Muscle of back (tissue), 13 donors: ENCODE measurements at places on chromosomes 2 and 18. TPM values are rescaled to one million over a fixed set of nuclear protein-coding genes. Genes with fewer than 3 reads are reported as not detected.

Gene COLEC11
- polyA plus RNA-seq: 0.26 TPM

Gene INPP5D
- polyA plus RNA-seq: 7.2 TPM

Gene ERCC3
- 38.4 TPM for polyA plus RNA-seq

Gene EFEMP1
- polyA plus RNA-seq: 49.5 TPM

Gene UGT1A3
- polyA plus RNA-seq: not detected

GRCh38 chr2:235026649-235027557 lies 75.1 kb downstream of the SH3BP4 start:
- peak; percentile 32 for DNase-seq

- peak; percentile 76 for DNase-seq
Measured at GRCh38 chr2:37842732-37843440, 82.2 kb upstream of the RMDN2 start.

DNA sequence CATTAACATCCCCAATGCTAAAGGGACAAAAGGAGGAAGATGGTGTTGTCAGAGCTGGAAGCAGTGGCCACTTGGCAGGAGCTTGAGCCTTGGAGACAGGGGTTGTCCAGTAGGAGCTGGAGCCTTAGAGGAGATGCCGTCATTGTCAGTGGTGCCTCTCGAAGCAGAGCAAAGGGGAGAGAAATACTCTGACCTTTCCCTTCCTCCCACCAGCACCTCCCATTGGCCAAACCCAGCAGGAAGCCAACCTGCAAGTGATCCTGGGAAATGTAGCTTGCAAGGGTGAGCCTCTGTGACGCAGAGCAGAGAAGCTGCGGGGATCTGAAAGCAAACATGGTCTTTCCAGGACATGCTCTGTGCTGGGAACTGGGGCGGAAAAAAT lies 33.7 kb upstream of the MRPL19 start:
- DNase-seq: no peak
